ENCODE measurements at places on chromosomes 5 and 9.
A peak's percentile ranks its signal among the peaks of the same experiment; 100 is the strongest.

DNA sequence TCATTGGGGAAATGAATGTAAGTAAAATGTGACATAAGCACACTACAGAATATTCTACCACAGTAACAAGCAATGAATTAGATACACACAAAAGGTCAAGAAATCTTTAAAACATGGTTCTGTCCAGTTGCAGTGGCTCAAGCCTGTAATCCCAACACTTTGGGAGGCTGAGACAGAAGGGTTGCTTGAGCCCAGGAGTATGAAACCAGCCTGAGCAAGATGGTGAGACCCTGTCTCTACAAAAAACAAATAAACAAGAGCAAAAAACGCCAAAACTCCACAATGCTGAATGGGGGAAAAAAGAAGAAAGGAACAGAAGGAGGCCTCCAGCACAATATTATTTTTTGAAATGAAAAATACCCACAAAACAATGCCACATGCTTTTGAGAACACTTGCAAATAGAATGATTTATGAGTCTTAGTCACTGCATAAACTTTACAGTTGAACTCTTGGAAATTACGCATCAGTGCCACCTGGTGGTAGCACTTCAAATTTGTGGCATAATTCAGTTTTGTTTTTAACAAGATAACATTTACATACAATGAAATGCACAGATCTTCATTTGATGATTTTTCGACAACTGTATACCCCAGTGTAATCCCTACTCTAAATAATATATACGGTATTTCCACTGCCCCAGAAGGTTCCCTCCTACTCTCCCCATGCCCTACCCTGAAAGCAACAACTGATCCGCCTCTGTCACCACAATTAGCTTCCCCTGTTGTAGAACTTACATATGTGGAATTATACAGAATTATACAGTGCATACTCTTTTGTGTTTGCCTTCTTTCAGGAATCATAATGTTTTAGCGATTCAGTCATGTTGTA, 14.4 kb upstream of the SPINK4 start:
- DNase-seq = peak; percentile 72

GRCh38 chr5:93454896-93455295, 126.1 kb downstream of the NR2F1-AS1 start:
- no peak for DNase-seq

GRCh38 chr5:51396797-51397196, 13.5 kb downstream of the ISL1 start:
- DNase-seq = no peak

DNA sequence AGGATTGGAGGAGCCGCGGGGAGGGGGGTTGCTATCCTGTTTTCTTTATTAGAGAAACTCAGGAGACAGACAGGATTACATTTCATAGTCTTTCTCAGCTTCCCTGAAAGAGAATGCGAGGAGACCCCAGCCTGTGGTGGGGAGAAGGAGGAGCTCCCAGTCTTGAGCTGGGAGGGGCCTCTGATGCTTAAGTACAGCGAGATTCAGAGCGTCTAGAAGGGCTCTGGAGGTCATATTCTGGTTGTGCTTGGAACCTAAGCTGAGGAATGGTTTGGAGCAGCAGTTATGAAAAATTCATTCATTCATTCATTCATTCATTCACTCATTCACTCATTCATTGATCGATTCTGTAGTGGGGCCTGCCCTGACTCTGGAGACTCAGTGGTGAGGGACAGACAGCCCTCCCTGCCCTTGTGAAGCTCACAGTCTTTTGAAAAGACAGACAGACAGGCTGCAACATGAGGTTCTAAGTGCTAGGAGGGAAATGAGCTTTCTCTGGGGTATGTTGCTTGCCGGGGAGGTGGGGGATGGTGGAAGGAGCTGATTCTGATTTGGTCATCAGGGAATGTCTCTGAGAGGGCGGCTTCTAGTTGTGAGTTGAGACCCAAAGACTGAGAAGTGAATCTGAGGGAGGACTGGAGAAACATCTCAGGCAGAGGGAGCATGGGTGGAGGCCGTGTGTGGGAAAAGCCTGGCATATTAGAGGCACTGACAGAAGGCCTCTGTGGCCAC, 2.5 kb upstream of the SPRY4 start:
- no peak for DNase-seq

GRCh38 chr5:54309691-54310432, 511 bp downstream of the ARL15 start:
- peak; percentile 9 for DNase-seq

DNA sequence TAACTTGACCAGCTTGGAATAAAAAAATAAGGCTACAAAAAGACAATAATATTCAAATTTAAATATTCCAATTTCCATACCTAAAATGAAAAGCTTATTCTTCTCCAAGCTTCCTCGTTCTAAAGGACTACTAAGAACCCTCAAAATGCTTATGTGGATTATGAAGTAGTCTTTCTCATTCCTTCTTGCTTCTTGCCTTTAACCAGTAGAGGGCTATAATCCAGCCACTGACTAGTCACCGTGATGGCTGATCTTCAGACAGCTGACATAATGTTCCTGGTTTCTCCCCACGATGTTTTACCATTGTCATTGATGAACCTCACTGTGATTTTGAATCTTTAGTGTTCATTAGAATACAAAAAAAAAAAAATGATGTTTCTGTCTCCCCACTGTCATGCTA, 515.3 kb downstream of the TLE1 start:
- DNase-seq = no peak

DNA sequence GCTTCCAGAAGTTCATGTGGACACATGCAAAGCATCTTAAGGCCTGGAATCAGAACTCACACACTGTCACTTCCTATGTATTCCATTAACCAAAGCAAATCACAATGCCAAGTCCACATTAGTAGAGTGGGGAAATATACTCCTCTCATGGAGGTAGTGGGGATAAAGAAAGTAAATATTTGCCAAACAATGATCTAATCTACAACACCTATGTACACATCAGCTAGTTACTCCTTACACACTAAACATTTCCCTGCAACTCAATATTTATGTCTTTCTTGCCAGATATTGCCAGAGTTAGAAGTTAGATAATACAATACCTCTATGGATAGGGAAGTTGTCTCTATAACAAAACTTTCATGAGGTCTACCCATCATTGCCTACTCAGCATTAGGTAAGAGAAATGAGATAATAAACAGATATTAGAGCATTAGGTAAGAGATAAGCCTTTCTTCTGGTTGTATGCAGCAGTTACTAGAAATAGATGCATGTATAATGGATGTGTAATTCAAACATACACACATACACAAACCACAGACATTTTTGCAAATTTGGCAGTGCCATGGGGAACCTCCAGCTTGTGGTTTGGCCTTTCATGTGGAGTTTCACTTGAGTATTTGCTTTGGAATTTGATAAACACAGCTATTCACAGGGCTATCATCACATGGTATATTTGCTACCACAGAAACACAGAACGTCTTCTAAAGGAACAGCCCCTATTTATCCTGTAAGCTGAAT, 196.5 kb downstream of the TLE1 start:
- DNase-seq = no peak

- DNase-seq = no peak
These were observed 1.6 kb downstream of the ZNF782 start for GRCh38 chr9:96852676-96853075.

GRCh38 chr9:71357346-71357745, 235.9 kb upstream of the TRPM3 start:
- no peak for DNase-seq

- DNase-seq = no peak
These were observed 1668.0 kb upstream of the C9orf72 start for GRCh38 chr9:29241320-29241719.

- DNase-seq = no peak
These were observed 485.8 kb downstream of the NTRK2 start for GRCh38 chr9:85155352-85155751.

- no peak for DNase-seq
These were observed 13.0 kb upstream of the CCDC69 start for GRCh38 chr5:151236888-151237287.

DNA sequence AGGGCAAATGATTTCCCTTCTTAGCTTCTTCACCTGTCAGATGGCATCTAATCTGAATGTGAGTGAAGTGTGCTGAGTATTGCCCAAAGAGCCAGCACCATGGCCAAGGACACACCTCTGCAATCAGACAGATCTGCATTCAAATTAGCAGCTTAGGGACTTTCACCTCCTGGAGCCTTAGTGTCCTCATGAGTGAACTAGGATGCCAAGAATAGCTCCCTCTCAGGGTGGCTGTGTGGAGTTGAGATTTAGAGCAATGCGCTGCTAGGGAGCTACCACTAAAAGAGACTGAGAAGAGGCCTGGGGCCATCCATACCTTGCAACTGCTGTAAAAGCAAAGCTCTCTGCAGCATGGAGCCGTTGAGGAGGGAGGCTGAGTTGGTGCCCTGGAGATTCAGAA, 1.4 kb downstream of the CIZ1 start:
- no peak for DNase-seq

- DNase-seq = no peak
These were observed 90.7 kb downstream of the CYFIP2 start for GRCh38 chr5:157356576-157356975.

GRCh38 chr5:127518319-127518621, 830 bp downstream of the PRRC1 start:
- DNase-seq = peak; percentile 35

- DNase-seq = no peak
These were observed 567.0 kb downstream of the EBF1 start for GRCh38 chr5:158532739-158533138.

DNA sequence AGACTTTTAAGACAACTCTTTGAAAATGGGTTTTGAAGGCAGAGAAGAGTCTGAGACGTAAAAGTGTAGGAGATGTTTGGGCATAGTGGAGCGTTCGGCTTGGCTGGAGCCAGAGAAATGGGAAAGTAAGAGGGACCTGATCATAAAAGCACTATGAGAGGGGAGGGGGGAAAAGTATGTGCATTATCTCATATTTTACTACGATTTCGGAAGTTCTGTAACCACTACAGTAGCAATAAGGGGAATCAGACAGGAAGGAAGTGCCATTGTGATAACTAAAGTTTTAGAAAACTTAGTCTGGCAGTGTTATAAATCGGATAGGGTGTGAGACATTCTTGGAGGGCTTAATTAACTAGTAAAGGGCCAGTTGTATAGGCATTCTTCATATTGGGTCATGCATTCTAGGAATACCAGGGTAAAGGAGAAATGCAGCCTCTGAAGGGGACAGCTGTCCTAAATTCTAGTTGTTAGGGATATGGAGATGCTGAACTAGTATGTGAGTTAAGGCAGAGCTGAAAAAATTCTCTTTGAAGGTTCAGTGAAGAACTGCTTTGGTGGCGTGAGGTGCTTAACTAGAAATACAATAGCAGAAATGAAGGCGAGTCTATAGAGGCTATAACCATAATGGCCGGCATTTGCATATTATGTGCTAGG, 83.8 kb upstream of the FREM1 start:
- peak; percentile 65 for DNase-seq

- no peak for DNase-seq
These were observed 35.6 kb downstream of the ADRA1B start for GRCh38 chr5:159951834-159952233.

GRCh38 chr9:129644365-129644764, 2.4 kb upstream of the ASB6 start:
- no peak for DNase-seq

- DNase-seq = no peak
These were observed 5.6 kb upstream of the TBC1D13 start for GRCh38 chr9:128781187-128782070.

- no peak for DNase-seq
These were observed 96.0 kb downstream of the LIX1 start for GRCh38 chr5:97046270-97046982.

GRCh38 chr5:147558826-147559225, 49.0 kb upstream of the DPYSL3 start:
- DNase-seq = no peak

- DNase-seq = no peak
These were observed 71.0 kb downstream of the SH3PXD2B start for GRCh38 chr5:172383191-172383802.

- DNase-seq = no peak
These were observed 165.3 kb upstream of the NREP start for GRCh38 chr5:111922344-111922743.

GRCh38 chr9:4065054-4065453, 234.8 kb downstream of the GLIS3 start:
- DNase-seq = no peak

DNA sequence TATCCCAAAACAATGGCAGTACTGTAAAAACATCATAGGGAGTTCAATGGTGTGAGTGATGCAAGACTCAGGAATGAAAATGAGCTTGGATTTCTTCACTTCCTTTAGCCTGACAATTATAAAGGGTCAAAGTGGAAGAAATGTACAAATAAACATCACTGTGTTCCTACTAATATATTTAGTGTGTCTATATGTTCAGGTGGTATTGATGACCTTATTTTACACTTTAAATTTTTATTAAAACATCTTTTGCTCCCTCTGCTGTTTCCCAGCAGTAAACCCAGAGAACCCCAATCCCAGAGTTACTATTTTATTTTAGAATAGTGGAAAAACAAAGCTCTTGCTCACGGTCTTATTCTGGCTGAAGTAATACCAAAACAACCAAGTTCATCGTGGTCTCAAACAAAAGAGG, 2.0 kb downstream of the LOX start:
- no peak for DNase-seq

GRCh38 chr9:8677741-8678140, 878.2 kb upstream of the DMAC1 start:
- no peak for DNase-seq

DNA sequence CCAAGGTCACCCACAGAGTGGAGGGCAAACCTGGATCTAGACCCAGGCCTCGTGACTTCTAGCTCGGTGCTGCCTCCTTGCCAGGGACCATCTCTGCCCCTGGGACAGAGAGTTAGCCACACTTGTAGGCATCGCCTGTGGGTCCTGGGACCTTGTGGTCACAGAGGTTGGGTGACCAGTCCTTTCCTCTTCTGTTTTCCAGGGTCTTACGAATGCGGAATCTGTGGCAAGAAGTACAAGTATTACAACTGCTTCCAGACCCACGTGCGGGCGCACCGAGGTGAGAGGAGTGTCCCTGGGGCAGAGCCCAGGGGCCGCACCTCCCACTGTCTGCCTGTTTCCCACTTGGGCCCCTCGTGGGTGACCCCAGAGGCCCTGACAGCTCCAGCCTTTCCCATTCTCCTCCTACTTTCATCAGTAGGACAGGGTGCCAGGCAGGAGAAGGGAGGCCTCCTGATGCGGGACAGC, 76.3 kb downstream of the AMBP start:
- no peak for DNase-seq

DNA sequence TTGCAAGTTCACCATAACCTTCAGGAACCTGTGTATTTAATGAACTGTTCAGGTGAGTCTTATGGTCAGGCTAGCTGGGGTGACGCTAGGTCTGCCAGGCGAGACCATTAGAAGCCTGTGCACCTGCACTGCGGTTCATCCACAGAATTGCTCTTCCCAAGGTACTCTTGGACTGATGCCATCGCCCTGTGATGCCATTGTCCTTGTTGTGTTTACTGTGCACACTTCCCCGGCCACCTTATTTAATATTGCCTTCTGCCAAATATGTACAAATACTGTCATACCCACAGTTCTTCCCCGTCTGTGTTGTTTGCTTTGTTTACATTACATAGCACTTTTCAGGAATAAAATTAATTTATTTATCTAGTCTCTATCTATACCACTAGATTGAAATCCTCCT, 66.3 kb downstream of the RCL1 start:
- DNase-seq = no peak

DNA sequence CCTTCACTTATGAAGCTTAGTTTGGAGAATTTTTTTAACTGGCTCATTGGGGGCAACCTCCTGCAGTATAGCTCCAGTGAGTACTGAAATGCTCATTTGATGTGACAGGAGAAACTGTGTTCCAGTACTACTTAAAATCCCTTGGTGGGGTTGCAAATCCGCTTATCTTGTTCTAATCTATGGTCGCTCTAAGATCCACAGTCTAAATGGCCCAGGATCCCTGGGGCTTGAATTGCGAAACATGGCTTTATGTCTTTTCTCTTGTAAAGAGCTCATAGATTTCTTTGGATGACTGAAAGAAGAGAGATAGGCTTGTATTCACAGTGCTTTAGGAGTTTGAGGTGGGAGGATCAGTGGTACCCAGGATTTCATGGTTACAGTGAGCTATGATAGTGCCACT, 52.7 kb downstream of the ADAMTSL1 start:
- no peak for DNase-seq

All from naive thymus-derived CD4-positive, alpha-beta T cell (primary cell).